ENCODE measurements at places on chromosomes 12 and 14. TPM values are rescaled to one million over a fixed set of nuclear protein-coding genes. Genes with fewer than 3 reads are reported as not detected.

GRCh38 chr12:70467476-70467875 lies 101.4 kb downstream of the KCNMB4 start:
- no peaks in the 10 kb centered on the region for H3K4me1 ChIP-seq
- no peak overlapping the region for H3K4me3 ChIP-seq

GRCh38 chr12:25796523-25797000 lies 161.9 kb upstream of the RASSF8 start:
- DNase-seq, result no peak
- H3K4me1 ChIP-seq, result no peaks in the 10 kb centered on the region
- no peak overlapping the region for H3K4me3 ChIP-seq
- H3K36me3 ChIP-seq, result no peaks in the 10 kb centered on the region
- H3K27me3 ChIP-seq, result no peaks in the 10 kb centered on the region

Gene DYRK2
- total RNA-seq, result 38.4 TPM

Gene PLBD1
- total RNA-seq, result 5.5 TPM

Gene TAS2R20
- total RNA-seq, result 0.82 TPM
